ENCODE measurements at places on chromosomes 4 and X. TPM values are rescaled to one million over a fixed set of nuclear protein-coding genes. Genes with fewer than 3 reads are reported as not detected.

- no peaks in the 10 kb centered on the region for H3K36me3 ChIP-seq
- no peak overlapping the region for H3K4me3 ChIP-seq
- no peak for DNase-seq
- no peaks in the 10 kb centered on the region for H3K27me3 ChIP-seq
- H3K27ac ChIP-seq: peak overlapping the region; percentile 56
- H3K4me1 ChIP-seq: peaks cover 60% of the 10 kb centered on the region
Observed at GRCh38 chr4:148017801-148018200, 285.9 kb downstream of the ARHGAP10 start.

GRCh38 chr4:152087335-152087734 lies 326.5 kb upstream of the GATB start:
- no peak for DNase-seq
- no peaks in the 10 kb centered on the region for H3K36me3 ChIP-seq
- no peaks in the 10 kb centered on the region for H3K27me3 ChIP-seq
- H3K27ac ChIP-seq: no peak overlapping the region
- H3K4me1 ChIP-seq: no peaks in the 10 kb centered on the region

MAGEA4 gene
- not detected for total RNA-seq

CYTL1 gene
- total RNA-seq: 2.0 TPM

- peak overlapping the region; percentile 67 for H3K27ac ChIP-seq
- no peaks in the 10 kb centered on the region for H3K36me3 ChIP-seq
- no peaks in the 10 kb centered on the region for H3K27me3 ChIP-seq
Observed at GRCh38 chr4:159229164-159229563, 126.3 kb downstream of the RAPGEF2 start.

HS6ST2 gene
- not detected for total RNA-seq

GRCh38 chr4:25881193-25881592 lies 18.4 kb upstream of the SEL1L3 start:
- peaks cover 13% of the 10 kb centered on the region for H3K4me1 ChIP-seq
- H3K36me3 ChIP-seq: no peaks in the 10 kb centered on the region
- H3K27me3 ChIP-seq: no peaks in the 10 kb centered on the region
- H3K27ac ChIP-seq: no peak overlapping the region
- DNase-seq: no peak

DNA sequence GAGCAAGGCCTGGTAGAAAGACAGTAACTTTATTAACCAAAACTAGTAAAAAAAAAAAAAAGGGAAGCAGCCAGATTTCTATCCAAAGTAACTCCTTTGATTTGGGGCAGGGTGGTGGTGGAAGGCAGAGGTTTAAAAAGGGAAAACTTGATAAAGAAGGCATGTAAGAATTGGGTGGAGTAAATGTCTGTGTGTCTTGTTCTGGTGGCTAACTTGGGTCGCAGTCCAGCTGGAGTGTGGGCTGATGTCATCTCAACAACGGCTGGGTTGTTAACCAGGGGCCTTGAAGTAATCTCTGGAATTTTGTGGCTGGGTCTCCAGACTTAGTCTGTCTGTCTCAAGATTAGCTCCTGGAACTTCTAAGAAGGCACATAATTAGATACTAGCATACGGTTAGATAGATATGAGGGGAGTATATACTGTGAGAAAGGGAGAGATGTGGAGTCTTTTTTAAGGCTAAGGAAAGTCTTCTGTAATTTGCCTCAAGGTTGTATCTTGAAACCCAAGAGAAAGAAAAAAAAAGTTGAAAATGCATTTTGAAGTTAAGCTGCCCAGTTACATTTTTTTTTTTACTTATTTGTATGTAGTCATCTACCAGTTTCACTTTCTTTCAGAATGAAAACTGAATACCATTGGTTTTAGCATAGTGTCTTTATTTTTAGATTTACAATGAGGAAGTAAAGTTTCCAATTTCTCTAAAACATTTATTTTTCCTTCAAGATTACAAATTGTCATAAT lies 48.3 kb downstream of the MTHFD2L start:
- no peak overlapping the region for H3K27ac ChIP-seq
- peaks cover 4% of the 10 kb centered on the region for H3K4me1 ChIP-seq
- no peak overlapping the region for H3K4me3 ChIP-seq
- no peaks in the 10 kb centered on the region for H3K27me3 ChIP-seq
- no peak for DNase-seq

GRCh38 chrX:141904262-141904661 lies 568 bp downstream of the MAGEC1 start:
- H3K36me3 ChIP-seq: no peaks in the 10 kb centered on the region
- no peaks in the 10 kb centered on the region for H3K4me1 ChIP-seq
- DNase-seq: no peak
- H3K27me3 ChIP-seq: no peaks in the 10 kb centered on the region
- H3K27ac ChIP-seq: no peak overlapping the region

DNA sequence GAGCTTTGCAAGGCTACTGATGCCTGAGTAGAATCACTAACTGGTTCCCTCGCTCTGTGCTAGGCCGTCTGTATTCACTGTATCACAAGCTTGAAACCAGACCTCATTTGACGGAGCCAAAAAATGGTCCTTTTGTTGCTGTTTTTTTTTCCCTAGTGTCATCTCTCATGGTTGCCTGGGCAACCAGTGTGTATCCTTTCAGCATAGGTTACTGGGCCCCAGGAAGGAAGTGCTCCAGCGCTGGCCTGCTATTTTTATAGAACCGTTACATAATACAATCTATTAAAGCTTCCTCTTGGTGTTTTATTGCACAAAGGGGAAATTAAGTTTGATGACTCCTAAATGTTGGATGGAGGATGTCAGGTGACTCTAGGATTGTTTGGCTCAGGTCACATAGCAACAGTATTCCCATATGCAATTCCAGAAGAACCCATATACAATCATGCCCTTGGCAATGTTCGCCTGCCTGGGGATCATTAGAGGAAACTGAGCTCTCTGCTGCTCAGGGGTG lies 220.4 kb downstream of the SPRY1 start:
- peaks cover 38% of the 10 kb centered on the region for H3K4me1 ChIP-seq
- no peaks in the 10 kb centered on the region for H3K36me3 ChIP-seq
- H3K27ac ChIP-seq: peak overlapping the region; percentile 54

CSN1S1 gene
- not detected for total RNA-seq

CLGN gene
- 2.8 TPM for total RNA-seq

GRCh38 chrX:2220829-2221567 lies 279.8 kb downstream of the DHRSX start:
- peaks cover 22% of the 10 kb centered on the region for H3K36me3 ChIP-seq
- H3K4me3 ChIP-seq: no peak overlapping the region
- H3K4me1 ChIP-seq: no peaks in the 10 kb centered on the region
- DNase-seq: no peak
- H3K27me3 ChIP-seq: no peaks in the 10 kb centered on the region

DNA sequence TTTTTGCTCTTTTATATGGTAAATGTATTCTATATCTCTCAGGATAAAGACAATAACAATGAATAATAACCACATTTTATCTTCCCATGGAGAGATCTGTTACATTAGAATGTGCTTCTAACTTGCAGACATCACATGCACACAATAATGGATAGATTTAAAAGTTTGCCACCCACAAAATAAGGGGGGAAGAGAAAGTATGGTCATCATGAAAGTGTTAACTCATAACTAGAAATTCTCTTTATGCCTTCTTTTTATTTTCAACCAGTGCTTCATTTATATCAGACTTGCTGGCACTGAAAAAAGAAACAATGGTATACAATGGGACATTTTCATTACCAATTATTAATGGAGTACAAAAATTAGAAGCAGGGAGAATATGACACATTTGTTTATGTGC lies 470.0 kb downstream of the FAT4 start:
- H3K27ac ChIP-seq: no peak overlapping the region
- H3K27me3 ChIP-seq: no peaks in the 10 kb centered on the region
- no peak for DNase-seq
- H3K4me1 ChIP-seq: no peaks in the 10 kb centered on the region
- no peak overlapping the region for H3K4me3 ChIP-seq
- no peaks in the 10 kb centered on the region for H3K36me3 ChIP-seq

DNA sequence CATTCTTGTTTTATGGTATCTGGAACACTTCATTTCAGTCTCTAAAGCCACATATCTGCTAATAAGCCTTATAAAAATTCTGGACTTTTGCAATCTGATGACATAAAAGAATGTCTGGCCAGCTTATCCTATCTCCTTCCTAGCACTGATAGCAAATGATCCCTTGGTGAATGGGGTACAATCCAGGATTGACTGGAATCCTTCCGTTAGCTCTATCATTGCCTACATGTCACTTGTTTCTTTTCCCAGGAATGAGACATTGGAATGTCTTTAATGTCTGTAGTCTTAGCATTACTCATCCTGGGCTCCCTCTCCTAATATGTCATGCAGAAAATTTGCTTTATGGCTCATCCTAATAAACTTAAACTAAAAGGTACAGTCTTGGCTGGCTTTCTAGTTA lies 14.8 kb upstream of the PABPC4L start:
- H3K4me3 ChIP-seq: no peak overlapping the region
- no peaks in the 10 kb centered on the region for H3K36me3 ChIP-seq
- no peaks in the 10 kb centered on the region for H3K4me1 ChIP-seq
- no peak overlapping the region for H3K27ac ChIP-seq
- H3K27me3 ChIP-seq: no peaks in the 10 kb centered on the region

DNA sequence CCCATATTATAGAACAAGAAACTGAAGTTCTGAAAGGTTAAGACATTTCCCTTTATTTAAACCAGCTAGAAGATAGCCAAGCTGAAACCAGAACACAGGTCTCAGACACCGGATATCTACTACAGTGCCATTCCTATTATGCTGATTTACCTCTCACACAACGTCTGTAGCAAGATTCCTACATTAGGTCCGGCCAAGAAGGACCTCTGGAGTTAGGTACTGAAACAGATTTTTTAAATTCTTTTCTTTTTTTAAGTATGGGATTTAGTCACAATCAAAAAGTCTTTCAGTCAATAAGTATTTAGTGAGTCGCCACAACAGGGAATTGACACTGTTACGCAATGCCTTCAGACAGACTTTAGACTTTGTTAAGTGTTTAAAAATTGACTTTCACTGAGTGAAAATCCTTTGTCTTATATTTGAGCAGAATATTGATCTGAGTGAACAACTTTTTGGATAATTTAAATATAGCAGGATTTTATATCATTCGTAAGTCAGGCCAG lies 26.5 kb upstream of the SPANXN4 start:
- H3K27me3 ChIP-seq: no peaks in the 10 kb centered on the region
- H3K4me3 ChIP-seq: no peak overlapping the region
- H3K4me1 ChIP-seq: no peaks in the 10 kb centered on the region
- DNase-seq: no peak
- no peaks in the 10 kb centered on the region for H3K36me3 ChIP-seq

- H3K4me1 ChIP-seq: peaks cover 6% of the 10 kb centered on the region
- H3K27ac ChIP-seq: peak overlapping the region; percentile 81
- DNase-seq: no peak
- no peaks in the 10 kb centered on the region for H3K36me3 ChIP-seq
- H3K4me3 ChIP-seq: peak overlapping the region; percentile 63
- H3K27me3 ChIP-seq: no peaks in the 10 kb centered on the region
Observed at GRCh38 chrX:72180539-72180938, 1.0 kb upstream of the PIN4 start.

GRCh38 chrX:15170927-15171326 lies 99.0 kb downstream of the ASB9 start:
- H3K27me3 ChIP-seq: no peaks in the 10 kb centered on the region
- H3K4me1 ChIP-seq: no peaks in the 10 kb centered on the region
- H3K36me3 ChIP-seq: no peaks in the 10 kb centered on the region
- no peak overlapping the region for H3K27ac ChIP-seq
- DNase-seq: no peak
- no peak overlapping the region for H3K4me3 ChIP-seq

GRCh38 chrX:20315140-20315539 lies 48.4 kb upstream of the RPS6KA3 start:
- no peak overlapping the region for H3K4me3 ChIP-seq
- no peaks in the 10 kb centered on the region for H3K36me3 ChIP-seq
- no peak for DNase-seq
- no peaks in the 10 kb centered on the region for H3K4me1 ChIP-seq
- H3K27ac ChIP-seq: no peak overlapping the region

FAM13A gene
- total RNA-seq: 27.0 TPM

DNA sequence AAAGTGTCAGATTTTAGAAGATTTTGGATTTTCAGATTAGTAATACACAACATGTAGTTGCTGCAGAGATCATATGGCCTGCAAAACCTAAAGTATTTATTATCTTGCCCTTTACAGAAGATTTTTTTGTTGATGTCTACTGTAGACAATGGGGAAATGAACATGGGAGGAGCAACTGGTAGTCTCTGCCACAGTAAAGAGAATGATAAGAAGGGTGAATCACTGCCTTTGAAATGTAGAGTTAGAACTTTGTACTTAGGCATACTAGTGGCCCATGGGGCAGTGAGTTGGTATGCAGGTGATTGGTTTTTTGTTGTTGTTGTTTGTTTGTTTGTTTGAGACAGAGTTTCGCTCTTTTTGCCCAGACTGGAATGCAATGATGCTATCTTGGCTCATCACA lies 50.1 kb downstream of the GAB1 start:
- DNase-seq: no peak
- H3K27ac ChIP-seq: peak overlapping the region; percentile 84
- H3K4me3 ChIP-seq: no peak overlapping the region
- H3K27me3 ChIP-seq: no peaks in the 10 kb centered on the region

GATA1 gene
- not detected for total RNA-seq

DNA sequence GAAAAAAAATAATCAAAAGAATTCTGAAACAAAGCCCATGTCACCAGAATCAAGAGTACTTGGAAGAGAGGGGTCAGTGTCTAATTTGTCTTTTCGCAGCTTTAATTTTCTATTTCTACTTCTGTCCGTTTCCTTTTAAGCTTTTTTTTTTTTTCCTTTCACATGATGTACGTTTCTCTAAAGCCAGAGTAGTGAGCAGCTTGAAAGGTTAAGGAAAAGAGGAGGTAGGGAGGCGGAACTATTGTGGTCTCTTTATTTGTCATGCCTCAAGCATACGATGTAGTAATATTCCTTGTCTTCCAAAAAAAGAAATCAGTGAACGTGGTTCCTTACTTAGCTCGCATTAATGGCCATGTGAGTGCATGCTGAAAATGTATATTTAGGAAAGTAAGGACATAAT lies 311.5 kb downstream of the TENM3 start:
- peak overlapping the region; percentile 20 for H3K27ac ChIP-seq
- H3K4me1 ChIP-seq: peaks cover 20% of the 10 kb centered on the region
- no peaks in the 10 kb centered on the region for H3K36me3 ChIP-seq

DNA sequence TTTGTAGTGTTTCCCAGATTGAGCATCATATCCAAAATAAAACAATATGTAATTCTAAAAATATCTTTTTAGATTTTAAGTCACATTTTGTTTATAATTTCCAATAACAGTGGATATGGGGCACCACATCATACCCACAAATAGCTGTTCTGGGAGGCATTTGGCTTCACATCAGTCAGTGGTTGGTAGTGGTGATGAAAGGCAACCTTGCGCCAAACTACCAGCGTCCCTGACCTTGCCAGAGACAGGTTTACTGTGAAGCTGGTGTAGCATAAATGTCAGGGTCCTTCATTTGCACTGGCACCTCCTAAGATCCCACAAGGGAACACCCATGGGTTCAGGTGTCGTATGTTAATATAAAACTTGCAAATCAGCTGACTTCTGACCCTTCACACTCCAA lies 222.2 kb downstream of the DCTD start:
- H3K4me1 ChIP-seq: no peaks in the 10 kb centered on the region
- H3K27me3 ChIP-seq: no peaks in the 10 kb centered on the region
- peaks cover under 1% of the 10 kb centered on the region for H3K36me3 ChIP-seq
- no peak for DNase-seq
- no peak overlapping the region for H3K27ac ChIP-seq

- no peaks in the 10 kb centered on the region for H3K36me3 ChIP-seq
- H3K4me1 ChIP-seq: peaks cover 6% of the 10 kb centered on the region
- no peak for DNase-seq
- H3K27me3 ChIP-seq: peaks cover 6% of the 10 kb centered on the region
- H3K27ac ChIP-seq: no peak overlapping the region
- H3K4me3 ChIP-seq: no peak overlapping the region
Observed at GRCh38 chr4:2072971-2073807, 14.1 kb downstream of the NAT8L start.

CXCL9 gene
- total RNA-seq: 0.11 TPM

- DNase-seq: no peak
- no peak overlapping the region for H3K27ac ChIP-seq
- H3K4me3 ChIP-seq: no peak overlapping the region
Observed at GRCh38 chr4:150231107-150231770, 153.0 kb downstream of the DCLK2 start.
